ENCODE measurements at places on chromosomes 1 and 21.
A peak's percentile ranks its signal among the peaks of the same experiment; 100 is the strongest.

GRCh38 chr1:12539705-12540579 lies 78.1 kb downstream of the DHRS3 start:
- no peak for DNase-seq

GRCh38 chr1:55639526-55639925 lies 424.4 kb upstream of the USP24 start:
- DNase-seq, result no peak

- DNase-seq, result no peak
Measured at GRCh38 chr1:162568802-162569201, 7.3 kb downstream of the UAP1 start.

GRCh38 chr1:205716371-205717132 lies 33.4 kb downstream of the NUCKS1 start:
- no peak for DNase-seq

DNA sequence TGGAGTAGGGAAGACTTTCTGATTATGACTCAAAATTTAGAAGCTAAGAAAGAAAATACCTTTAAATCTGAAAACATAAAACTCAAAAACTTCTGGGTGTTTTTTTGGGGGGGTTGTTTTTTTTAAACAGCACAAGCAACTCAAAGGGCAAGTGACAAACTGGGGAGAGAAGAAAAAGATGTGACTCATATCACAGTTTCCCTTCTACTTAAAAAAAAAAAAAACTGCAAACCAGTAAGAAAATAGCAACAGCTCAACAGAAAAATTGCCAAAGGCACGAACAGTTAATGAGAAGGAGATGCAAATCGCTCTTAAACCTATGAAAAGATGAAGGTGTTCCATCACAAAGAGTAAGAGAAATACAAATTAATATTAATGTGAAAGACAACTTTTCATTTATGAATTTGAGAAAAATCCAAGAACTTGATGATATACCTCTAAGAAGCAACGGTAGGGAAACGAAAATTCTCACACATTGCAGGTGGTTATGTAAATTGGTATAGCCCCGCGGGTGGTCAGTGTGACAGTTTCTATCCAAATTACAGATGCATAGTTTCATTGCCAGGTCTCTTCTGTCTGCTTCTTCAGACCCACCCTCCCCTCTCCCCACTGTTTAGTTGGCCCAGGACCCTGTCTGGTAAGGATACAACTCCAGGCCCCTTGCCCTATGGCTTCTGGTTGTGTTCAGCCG lies 9.0 kb downstream of the IFNAR2 start:
- no peak for DNase-seq

- DNase-seq, result peak; percentile 80
Measured at GRCh38 chr1:247331525-247332214, at the start of gene ZNF496. Gene ZNF496, minus strand, starts transcription at chr1:247331867. Its CDS starts 2,289 bp downstream, at chr1:247329578.

GRCh38 chr1:71587961-71588360 lies 507.1 kb upstream of the ZRANB2 start:
- no peak for DNase-seq

DNA sequence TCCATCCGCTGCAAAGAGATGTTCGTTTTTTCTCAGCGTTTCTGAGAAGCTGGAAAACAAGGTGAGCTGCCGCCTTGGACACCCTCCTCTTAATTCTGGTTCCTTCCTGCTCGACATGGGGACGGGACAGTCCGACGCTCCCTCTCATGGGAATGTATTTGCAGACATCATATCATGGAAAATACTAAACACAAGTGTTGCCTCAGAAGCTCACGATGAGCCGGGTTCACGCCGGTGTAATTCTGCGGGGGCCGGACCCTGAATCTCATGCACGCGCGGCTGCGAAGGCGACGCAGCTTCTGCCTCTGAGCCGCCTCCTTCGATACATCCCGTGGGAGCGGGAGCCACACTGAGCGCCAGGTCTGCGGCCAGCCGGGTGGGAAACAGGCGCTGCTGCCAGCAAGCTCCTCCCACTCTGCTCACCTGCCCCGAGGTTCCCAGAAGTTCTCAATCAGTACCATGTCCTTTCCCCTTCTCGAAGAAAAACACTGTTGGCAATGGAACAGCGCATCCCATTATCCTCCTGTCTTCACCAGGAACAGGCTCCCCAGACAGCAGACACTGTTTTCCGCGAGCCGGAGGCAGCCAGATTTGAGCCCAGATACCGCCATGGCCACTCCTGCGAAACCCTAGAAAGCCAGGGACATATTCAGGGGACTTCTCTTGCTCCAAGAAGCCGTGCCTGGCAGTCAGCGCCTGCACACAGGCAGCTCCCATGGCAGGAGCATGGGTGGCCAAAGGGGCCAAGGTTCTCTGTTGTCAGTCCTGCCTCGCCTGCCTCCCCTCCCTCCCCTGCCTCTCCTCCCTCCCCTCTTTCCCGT lies 98.0 kb downstream of the WDR4 start:
- DNase-seq, result no peak

- DNase-seq, result no peak
Measured at GRCh38 chr1:19088717-19089442, 121.2 kb downstream of the UBR4 start.

DNA sequence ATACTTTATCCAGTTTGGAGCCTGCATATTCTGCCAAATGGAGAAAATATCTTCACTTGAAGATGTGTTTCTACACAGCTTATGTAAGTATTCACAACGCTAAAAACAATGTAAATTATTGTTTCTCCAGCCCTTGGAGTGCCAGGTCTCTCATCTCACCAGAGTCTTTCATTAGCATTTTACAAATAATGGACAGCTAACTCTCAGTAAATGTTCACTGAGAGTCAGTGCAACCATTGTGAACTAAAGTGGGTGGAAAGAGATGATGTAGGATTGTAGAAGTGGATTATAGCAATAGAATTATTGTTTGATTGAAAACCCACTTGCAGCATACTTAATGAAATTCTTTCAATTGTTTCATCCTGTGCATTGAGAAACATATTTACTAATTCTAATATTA lies 8.3 kb upstream of the FAM177B start:
- no peak for DNase-seq

DNA sequence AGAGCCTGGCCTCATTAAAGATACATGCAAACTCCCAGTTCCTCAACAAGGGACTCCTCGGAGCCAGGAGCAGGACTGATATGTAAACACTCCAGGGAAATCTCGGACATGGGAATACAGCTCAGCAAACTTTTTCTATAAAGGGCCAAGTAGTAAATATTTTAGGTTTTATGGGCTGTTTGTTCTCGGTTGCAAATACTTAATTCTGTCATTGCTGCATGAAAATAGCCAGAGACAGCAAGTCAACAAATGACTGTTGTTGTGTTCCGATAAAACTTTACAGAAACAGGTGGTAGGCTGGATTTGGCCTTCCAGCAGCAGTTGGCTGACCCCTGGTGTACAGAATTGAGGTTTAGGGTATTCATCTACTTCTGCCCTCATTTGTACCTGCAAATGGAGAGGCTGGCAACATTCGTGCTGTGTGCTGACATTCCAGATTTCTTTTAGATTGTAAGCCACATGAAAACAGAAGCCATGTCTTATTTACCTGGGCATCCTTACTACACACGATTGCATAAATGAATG lies 360.3 kb downstream of the NTNG1 start:
- DNase-seq, result no peak

GRCh38 chr1:234408757-234409156 lies 35.5 kb downstream of the COA6 start:
- no peak for DNase-seq

GRCh38 chr1:5889462-5889861 lies 102.8 kb downstream of the NPHP4 start:
- DNase-seq, result no peak

- DNase-seq, result no peak
Measured at GRCh38 chr1:212141404-212141803, 105.9 kb downstream of the DTL start.

GRCh38 chr1:204327359-204327758 lies 32.4 kb downstream of the PLEKHA6 start:
- no peak for DNase-seq

DNA sequence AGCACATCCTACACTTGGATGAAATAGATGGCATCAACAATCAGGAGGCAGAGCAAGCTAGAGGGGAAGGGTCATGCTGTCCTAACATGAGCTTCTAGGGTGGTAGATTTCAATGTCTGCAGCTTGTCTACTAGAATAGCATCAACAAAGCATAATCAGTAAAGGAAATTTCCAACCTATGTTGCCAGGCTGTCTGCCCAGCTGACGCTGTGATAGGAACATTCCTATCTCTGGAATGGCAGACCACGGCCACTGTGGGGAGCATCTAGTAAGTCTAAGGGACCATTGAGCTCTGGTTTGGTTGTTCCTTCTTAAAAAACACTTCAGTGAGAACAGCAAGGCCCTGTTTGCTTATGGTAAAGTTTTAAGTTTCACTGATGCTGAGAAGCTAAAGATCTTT lies 206.8 kb downstream of the PAPPA2 start:
- no peak for DNase-seq

GRCh38 chr1:8332806-8333205 lies 14.9 kb downstream of the SLC45A1 start:
- DNase-seq, result no peak

DNA sequence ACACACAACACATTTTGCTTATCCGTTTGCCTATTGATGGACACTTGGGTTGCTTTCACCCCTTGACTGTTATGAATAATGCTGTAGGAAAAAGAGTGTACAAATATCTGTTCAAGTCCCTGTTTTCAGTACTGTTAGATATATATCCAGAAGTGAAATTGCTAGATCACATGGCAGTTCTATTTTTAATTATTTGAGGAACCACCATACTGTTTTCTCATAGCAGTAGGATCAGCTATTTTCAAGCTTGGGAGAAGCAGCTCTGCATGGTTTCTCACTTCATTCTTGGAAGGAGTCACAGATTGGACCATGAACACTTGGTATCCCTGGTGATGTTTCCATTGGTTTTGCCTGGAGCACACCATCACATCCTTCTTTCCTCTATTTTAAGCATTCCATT lies 114.4 kb upstream of the ZP4 start:
- no peak for DNase-seq

- DNase-seq, result peak; percentile 17
Measured at GRCh38 chr1:39711966-39712340, 20.7 kb upstream of the HPCAL4 start.

DNA sequence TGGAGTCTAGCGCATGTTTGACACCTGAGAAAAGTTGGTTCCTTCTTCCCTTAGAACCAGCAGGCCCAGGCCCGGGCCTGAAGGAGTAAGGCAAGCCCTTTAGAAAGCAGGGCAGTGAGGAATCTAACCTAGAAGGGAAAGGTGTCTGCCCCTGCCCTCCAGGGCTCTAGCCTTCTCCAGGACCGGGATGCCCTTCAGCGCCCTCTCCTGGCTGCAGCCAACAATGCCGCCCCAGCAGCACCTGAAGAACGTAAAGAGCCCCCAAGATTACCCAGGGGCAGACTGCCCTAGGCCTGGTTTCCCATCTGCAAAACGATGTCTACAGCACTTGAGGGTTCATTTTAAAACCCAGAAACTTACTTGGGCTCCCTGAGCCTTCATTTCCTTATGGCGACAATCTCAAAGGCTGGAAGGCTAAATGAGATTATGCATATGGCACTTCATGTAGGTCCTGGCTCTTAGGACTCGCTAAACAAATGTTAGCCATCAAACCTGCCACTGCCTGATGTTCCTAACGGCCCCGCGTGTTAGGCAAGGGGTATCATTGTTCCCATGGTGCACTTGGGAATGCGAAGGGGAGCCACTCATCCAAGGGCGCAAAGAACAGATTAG lies 106.7 kb upstream of the KLHDC7A start:
- DNase-seq, result peak; percentile 55

GRCh38 chr1:55747408-55747841 lies 532.3 kb upstream of the USP24 start:
- DNase-seq, result no peak

DNA sequence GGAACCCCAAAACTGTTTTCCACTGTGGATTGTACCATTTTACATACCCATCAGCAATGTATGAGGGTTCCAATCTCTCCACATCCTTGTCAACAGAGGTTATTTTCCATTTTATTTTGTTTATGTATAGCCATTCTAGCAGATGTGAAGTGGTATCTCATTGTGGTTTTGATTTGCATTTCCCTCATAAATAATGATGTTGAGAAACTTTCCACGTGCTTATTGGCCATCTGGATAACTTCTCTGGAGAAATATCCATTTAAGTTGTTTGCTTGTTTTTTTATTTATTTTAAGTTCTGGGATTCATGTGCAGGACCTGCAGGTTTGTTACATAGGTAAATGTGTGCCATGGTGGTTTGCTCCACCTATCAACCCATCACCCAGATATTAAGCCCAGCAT lies 280.2 kb upstream of the USP25 start:
- DNase-seq, result no peak

GRCh38 chr1:230195199-230195598 lies 128.2 kb downstream of the GALNT2 start:
- no peak for DNase-seq

DNA sequence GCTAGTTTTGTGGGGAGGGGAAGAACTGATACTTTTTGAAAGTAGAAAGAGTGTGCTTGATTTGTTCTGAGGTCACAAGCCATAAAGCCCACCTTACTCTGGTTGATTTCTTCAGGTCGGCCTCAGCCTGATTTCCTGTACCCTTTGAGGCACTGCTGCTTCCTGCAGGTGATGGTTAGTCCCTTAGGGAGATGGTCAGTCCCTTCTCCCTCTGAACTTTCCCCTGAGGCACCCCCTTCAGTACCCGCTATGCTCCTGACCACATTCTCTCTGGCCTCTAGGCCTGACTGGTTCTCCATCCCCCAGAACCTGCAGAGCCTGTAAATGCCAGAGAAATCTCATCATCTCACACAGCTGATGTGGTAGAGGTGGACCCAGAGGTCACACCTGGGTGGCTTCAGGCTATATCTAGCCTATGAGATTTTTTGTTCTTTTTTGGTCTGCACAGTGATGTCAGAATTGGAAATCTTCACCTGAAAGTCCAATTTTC lies 15.0 kb upstream of the ID3 start:
- no peak for DNase-seq

- no peak for DNase-seq
Measured at GRCh38 chr1:157097692-157098091, 1.9 kb downstream of the ETV3L start.

- DNase-seq, result no peak
Measured at GRCh38 chr1:12435639-12436344, 182.2 kb downstream of the DHRS3 start.

DNA sequence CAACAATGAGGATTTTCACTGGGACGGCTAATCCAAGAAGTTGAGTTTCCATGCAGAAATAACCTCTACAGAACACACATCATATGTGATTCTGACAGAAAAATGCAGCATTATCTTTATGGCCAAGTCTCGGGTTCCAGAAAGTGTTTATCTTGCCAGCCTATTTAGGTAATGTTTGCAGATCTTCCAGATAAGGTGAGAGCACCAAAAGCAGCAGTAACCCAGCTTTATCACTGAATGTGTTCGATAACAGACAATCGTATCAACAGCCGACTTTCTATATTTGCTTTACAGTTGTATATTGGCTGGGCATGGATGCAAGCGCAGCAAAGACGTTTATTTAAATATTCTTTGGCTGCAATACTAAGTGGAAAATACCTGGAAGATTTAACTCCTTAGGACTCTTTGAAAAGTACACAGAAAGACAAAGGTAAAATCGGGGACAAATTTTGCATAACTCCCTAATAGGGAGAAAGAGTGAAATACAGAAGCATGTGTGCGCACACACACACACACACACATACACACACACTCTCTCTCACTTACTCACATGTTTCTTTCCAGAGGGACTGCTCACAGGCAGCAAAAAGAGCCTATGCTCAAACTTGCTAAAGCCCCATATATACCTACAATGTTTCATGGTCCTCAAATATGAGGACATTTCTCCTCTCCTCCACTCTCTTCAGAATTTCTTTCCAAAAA lies 3.0 kb upstream of the CTSK start:
- DNase-seq, result no peak

- peak; percentile 61 for DNase-seq
Measured at GRCh38 chr1:156104861-156105832, 9.4 kb upstream of the LMNA start.

- DNase-seq, result no peak
Measured at GRCh38 chr1:194372266-194372665, 1185.9 kb upstream of the B3GALT2 start.

GRCh38 chr21:25901330-25901979 lies 166.7 kb downstream of the GABPA start:
- DNase-seq, result no peak
